Mesendoderm (in vitro differentiated cells): ENCODE measurements at places on chromosomes 1 and 21.
A peak's percentile ranks its signal among the peaks of the same experiment; 100 is the strongest.

GRCh38 chr1:181413195-181413815 lies 70.0 kb upstream of the CACNA1E start:
- DNase-seq = no peak

GRCh38 chr1:160192234-160192633 lies 1.9 kb downstream of the CASQ1 start:
- DNase-seq = peak; percentile 82

DNA sequence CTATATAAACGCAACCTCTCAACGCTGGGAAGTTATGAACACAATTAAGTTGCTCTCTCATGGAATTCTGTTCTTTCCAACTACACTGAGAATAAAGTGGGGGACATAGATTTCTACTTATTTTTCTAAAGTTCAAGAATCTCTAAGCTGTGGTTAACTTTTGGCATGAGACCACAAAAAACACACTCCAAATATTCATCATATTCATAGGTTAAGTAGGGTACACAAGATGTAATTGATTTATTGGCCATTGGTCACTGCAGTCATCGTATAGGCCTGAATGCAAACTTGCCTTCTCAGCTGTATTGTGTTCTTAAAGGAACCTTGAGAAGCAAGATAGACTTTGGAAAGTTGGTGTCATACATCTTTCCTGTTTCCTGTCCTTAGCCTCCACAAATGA lies 40.3 kb downstream of the PRRX1 start:
- no peak for DNase-seq

GRCh38 chr21:15848634-15849560 lies 119.1 kb downstream of the USP25 start:
- no peak for DNase-seq

GRCh38 chr1:19066248-19066873 lies 109.9 kb upstream of the IFFO2 start:
- DNase-seq = no peak

DNA sequence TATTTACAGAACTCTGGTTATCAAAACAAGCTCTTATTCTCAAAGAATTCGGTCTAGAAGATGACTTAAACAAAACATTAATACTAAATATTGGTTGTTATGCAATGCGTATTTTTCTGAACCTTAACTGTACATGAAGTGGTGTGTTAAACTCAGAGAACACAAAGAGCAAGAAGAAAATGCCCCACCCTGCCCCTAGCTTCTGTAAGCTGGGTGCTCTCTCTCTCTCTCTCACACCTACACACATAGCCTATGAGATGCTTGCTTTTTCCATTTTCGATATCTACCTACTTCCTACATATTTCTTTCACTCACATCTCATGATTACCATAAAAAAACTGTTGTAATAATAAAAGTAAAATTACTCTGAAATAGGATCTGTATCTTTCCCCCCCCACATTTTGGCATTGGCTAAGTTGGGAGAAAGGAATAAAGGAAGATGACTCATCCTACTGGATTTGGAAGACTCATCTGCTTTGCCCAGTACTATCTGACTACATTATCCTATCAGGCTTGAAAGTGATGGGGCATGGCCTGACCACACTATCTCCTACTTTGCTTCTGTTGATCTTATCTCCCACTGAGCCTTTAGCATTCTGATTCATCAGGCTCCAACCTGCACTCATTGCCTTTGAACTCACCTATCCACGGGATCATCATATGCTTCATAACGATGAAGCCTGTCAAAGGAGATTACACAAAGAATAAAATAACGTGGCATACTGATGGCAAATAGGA lies 2.9 kb downstream of the CRYZ start:
- DNase-seq = peak; percentile 89

GRCh38 chr1:172420385-172420784 lies at the start of gene C1orf105:
Gene C1orf105 (plus strand): TSS chr1:172420685. CDS start chr1:172420886, 201 bp downstream.
- no peak for DNase-seq

DNA sequence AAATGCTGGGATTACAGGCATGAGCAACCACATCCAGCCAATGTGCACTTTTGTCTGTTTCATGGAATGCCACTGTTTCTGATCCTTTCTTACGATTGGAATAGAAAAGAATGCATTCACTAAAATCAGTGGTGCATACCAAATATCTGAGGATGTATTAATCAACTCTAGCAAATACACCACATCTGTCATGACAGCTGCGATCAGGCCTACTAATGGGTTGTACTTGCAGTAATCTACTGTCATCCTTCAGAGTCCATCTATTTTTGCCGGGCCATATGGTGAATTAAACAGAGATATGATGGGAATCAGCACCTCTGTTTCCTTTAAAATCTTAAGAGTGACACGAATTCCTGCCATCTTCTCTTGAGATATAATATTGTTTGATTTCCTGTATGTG lies 8.5 kb upstream of the USP1 start:
- DNase-seq = no peak

GRCh38 chr1:101178688-101179491 lies 57.9 kb upstream of the S1PR1 start:
- no peak for DNase-seq

GRCh38 chr1:113191579-113192076 lies 118.6 kb downstream of the LRIG2 start:
- no peak for DNase-seq

- peak; percentile 48 for DNase-seq
Observed at GRCh38 chr1:174964972-174965361, 34.8 kb upstream of the CACYBP start.

- DNase-seq = peak; percentile 85
Observed at GRCh38 chr1:116881879-116882520, 27.7 kb upstream of the PTGFRN start.
